ENCODE measurements at places on chromosomes 4 and X.

DNA sequence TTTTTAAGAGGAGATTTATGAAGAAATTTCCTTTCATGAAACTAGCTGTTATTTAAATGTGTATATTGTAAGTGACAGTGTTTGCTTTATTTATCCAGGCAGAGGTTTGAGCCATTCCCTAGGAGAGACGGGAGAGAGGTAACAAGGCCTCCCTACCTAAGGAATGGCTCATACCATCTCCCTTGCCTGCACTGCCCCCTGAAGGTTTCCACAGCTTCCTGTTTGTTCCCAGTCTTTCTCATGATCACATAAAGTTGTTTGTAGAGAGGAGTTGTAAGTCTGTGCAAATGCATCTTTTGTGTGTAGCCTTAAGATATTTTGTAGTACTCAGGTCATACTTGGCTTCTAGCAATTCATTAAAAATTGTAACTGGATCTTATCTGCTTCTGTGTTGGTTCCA is 1504.5 kb upstream of the PCDH10 start:
- no peak for DNase-seq

- DNase-seq = no peak
Observed at GRCh38 chr4:116064331-116064730, 950.9 kb upstream of the NDST4 start.

DNA sequence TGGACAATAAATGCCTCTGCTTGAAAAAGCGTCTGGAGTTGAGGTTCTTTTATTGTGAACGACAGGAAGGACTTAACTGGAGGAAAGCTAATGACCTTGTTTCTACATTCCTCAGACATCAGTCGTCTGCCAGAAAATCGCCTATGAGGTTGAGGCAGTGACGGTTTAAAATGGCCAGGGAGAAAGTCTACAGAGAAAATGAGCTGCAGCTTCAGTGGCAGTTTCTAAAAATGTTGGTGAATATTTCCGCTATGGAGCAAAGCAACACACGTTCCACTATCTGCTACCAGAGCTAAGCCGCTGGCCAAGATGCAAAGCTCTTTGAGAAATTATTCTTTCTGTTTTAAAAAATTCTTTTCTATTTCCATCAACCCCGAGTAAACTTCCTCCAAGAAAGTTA is 116.9 kb upstream of the GALNT7 start:
- DNase-seq = no peak

GRCh38 chr4:18406264-18406663 is 384.7 kb upstream of the LCORL start:
- DNase-seq = no peak

GRCh38 chr4:156673483-156673882 is 298.1 kb downstream of the PDGFC start:
- DNase-seq = no peak
